Activated CD4-positive, alpha-beta T cell treated with anti-CD3 and anti-CD28 coated beads, Interleukin-2, amount 10 ng/mL, durations not matched to agents 7 days and 5 days (primary cell): ENCODE measurements at places on chromosomes 4 and X. TPM values are rescaled to one million over a fixed set of nuclear protein-coding genes. Genes with fewer than 3 reads are reported as not detected.

The PPAT gene
- 24.3 TPM for total RNA-seq

The PITX2 gene
- not detected for total RNA-seq

The EXOSC9 gene
- 56.2 TPM for total RNA-seq

The POU4F2 gene
- not detected for total RNA-seq

The GPC3 gene
- 0.81 TPM for total RNA-seq

The CCDC160 gene
- not detected for total RNA-seq

The AFF1 gene
- total RNA-seq, result 71.4 TPM

The ART3 gene
- total RNA-seq, result not detected

The DUX4 gene
- total RNA-seq, result not detected

DNA sequence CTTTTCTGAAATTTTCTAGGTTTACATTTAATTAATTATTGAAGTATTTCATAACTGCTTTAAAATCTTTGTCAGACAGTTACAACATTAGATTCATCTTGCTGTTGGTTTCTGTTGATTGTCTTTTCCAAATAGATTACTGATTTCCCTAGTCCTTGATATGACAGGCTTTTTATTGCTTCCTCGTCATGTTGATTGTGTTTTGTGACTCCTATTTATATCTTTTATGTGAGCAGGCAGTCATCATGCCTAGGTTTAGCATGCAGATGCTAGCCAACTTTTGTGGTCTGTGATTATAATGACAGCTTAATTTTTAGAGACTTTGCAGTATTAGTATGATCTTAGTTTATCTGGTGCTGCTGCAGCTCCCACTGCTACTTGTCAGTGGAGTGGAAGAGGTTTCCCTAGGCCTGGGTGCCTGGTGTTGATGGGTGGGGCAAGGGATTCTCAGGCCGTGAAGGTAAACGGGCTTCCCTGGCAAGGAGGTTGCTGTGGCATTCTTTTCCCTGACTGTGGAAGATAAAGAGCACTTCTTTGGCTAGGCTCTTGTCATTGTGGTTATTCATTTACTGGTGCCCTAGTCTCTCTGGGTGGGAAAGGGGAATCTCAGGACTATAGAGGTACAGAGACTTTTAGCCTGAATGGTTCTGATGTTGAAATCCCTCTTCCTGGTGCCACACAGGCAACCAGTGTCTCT, 65.7 kb downstream of the SERPINA7 start:
- no peak for DNase-seq

DNA sequence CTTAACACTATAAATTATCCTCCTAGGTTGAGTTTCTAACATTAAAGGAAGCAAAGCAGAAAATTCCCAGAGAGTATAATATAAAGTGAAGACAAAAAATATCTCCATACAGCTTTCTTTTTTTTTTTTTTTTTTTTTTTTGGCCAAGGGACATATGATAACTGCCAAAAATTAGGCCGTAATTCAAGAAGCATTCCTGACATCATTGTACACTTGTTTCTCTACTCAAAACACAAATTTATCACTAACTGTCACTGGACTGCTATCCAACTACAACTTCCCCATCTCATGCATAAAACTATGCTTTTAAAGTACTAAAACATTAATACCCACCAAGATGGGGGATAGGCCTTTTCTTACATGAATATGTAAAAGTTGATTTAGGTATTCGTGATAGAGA, 77.2 kb downstream of the DCHS2 start:
- no peak for DNase-seq

DNA sequence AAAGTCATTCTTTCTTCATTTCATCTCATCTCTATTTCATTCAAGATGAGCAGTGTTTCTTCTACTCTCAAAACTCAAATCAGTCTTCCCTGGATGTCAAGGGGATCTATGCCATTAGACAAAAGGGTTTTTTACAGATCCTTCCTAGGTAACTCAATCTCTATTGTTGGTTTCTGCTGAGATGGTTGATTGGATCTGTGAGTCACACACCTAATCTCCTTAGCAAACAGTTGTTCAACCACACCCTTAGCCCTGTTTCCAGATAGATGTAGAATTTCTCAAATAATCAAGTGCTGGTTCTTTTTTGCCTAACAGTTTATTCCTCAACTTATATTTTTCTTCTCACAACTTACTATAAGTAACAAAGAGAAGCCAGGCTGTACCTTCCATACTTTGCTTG, 200.5 kb downstream of the KDR start:
- DNase-seq, result no peak

DNA sequence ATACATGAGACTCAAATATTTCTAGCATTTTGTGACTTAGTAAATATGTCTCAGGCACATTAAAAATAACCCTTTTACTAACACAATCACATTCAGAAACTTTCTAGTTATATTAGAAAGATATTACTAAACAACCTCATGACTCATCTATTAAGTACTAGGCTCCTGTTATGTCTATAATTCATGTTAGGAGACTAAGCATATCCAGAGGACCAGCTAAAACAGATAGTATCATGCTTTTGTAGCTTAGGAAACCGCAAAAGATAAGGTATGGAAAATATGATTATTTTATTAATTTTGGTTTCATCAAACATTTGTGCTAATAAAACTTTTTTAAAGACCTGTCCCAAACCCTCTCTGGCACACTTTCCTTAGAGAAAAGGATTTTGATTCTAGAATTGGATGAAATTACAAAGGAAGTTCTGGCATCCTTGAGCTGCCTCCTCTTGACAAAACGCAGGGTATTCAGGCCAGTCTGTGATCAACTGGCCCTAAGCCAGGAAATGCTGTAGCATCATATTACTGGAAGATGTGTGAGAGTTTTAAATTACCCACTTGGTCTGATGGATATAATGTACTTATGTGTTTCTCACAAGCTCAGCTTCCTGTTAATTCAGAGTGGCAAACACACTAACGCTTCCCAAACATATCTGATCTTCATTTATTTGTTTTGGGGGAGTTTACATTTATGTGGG, 60.4 kb downstream of the NRK start:
- DNase-seq, result no peak

- DNase-seq, result no peak
Measured at GRCh38 chrX:117985241-117985640, 131.4 kb downstream of the KLHL13 start.

DNA sequence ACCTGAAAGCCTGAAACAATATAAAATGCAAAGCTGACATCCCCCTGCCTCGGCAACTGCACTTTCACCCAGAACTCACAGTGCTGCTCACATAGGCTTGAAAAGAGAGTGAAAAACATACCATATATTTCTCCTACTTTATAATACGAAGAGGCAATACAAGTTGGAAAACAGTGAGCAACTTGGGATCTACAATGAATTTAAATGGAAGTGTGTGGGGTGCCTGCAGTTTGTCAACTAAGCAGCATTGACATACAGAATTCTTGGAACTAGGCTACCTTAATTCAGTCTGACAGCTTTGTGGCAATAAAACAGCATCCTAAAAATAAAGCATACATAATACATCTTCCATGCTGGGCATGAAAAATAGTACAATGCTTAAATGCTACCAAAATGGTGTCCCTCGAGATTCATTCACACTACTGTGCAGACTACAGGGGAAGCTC, 8.0 kb downstream of the GASK1B start:
- DNase-seq, result no peak

- DNase-seq, result no peak
Measured at GRCh38 chrX:31374786-31375185, 302.9 kb upstream of the FTHL17 start.

DNA sequence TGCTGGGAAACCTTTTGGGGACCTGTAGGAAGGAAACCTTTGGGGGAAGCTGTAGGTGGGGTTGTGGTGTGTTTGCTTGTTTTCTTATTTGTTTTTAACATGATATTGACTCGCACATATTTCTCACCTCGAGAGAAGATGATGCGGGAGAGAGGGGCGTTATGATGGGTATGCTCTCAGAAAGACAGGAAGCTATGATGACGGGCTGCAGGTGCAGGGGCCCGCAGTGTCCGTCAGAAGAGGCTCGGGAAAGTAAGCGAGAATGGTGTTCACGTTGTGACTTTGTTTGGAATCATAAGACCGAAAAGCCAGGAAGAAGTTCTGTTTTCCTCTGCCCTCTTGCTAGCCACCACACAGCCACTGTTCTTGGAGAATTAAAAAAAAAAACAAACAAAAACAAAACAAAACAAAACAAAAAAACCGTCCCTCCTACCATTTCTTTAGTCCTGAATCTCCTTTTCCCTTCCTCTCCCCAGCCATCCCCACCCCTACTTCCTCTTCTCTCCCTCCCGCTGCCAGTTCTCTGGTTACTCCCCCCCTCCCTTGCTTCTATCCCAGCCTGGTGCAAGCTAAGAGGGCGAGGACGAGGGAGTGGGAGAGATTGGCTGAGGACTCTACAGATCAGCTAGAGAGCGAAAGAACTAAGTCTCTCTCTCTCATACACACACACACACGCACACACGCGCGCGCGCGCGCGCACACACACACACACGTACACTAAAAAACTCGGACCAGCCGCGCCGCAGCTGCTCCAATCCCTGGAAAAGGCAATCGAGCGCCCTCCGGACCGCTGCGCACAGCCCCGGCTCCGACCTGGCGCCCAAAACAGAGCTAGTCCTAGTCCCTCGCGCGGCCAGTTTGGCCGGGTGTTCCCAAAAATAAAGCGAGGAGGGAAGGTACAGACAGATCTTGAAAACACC, at the start of gene BMP3:
BMP3 (plus strand) TSS at position 648 of the 920 bp plus-strand sequence. CDS start 577 bp downstream, outside the sequence.
- no peak for DNase-seq

DNA sequence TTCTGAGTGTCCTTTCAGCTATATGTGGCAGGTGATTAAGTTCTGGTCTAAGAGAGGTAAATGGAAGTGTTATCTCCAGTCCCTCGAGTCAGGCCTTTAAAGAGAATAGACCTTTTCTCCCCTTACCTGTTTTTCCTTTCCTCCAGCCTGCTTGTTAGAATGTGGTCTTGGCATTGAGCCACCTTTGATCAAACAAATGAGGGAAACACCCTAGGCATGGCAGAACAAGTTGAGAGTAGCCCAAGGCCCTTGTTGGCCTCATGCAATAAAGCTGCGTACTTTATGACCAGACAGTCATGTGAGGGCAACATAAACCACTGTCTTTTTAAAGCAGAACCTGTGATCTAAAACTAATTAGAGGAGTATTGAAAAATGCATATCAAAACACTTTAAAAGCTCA, 13.2 kb upstream of the IL13RA2 start:
- no peak for DNase-seq

- DNase-seq, result no peak
Measured at GRCh38 chrX:46294234-46294633, 251.0 kb downstream of the ZNF674 start.

DNA sequence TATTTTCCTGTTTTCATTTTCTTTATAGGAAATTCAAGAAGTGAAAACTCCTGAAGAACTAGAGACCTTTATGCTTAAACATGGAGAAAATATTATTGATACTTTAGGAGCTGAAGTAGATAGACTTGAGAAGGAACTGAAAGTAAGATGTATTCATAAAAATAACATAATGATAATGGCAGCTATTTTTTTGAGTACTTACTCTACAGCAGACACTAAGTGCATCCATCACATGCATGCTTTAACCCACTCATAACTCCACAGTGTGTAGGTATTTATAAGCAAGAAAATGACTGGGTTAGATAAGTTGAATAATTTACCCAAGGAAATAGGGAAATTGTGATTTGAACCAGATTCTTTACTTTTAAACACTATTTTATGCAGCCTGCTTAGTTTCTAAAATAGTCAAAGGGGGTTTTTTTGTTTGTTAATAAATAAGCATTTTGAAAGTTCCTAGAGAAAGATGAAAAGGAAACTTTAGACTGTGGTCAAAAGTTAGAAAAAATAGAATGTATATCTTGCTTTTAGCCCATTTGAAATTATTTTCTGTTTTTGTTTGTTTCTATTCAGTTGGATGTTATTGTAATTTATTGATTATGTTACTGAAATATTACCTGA, 74.2 kb downstream of the BEND4 start:
- DNase-seq, result no peak

GRCh38 chr4:77802402-77802801, 16.8 kb downstream of the CNOT6L start:
- no peak for DNase-seq

GRCh38 chr4:163173713-163174112, 7.0 kb upstream of the NAF1 start:
- DNase-seq, result no peak

DNA sequence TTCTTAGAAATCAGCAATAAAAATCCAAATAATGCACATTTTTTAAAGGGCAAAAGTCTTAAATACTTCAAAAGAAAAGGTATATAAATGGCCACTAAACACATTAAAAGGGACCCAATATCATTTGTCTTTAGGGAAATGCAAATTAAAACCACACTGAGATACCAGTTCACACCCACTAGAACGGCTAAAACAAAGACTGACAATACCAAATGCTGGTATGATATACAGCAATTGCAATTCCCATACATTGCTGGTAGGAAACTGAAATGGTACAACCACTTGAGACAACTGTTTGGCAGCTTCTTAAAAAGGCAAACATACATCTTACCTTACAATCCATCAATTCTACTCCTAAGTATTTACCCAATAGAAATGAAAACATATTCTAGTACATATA, 33.7 kb downstream of the CAMK2D start:
- DNase-seq, result no peak

DNA sequence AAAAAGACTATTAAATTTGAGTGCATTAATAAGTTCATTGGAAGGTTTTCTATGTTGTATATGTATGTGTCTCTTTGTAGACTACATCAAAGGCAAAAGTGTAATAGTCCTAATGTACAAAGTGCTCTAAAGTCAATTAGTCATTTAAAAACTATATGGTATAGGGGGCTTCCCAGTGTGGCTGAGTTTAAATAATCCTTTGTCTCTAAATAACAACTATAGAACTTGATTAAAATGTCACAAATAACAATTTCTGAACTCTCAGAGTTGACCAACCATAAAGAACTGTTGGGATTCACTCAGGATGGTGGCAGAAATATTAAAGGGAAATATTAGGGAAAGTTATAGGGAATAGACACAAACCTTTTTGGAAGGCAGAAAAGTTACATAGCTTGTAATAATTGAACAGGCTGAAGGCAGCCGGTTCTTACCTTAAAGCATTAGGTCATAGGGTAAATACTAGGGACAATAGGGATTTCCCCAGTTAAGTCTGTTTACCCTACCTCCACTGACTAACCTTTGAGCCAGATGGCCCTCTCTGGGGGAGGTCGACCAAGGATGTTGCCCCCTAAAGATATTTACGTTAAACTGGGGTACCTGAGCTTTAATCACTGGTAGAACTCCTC, 1054.2 kb downstream of the ARAP2 start:
- no peak for DNase-seq

DNA sequence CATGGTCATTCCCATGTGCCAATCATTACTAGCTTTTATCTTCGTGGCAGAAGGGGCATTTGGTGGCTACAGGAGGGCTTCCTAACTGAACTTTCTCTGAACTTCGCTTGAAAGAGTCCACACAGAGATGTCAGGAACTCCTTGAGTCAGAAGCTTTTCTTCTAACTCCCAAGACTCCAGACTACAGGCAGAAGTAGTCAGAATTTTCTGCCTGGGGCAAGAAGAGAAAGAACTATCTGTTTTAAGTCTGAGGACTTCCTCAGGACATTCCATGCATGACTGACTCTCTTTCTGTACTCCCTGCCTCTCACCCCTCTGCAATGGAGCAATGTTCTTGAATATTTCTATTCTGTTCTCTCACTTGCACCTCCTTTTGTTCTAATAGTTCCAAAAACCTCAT, 170.5 kb upstream of the TBC1D9 start:
- DNase-seq, result no peak
